ENCODE measurements at places on chromosomes 3 and 15.
A peak's percentile ranks its signal among the peaks of the same experiment; 100 is the strongest.

GRCh38 chr15:62253294-62253693 is 88.2 kb upstream of the C2CD4B start:
- no peak for DNase-seq

- no peak for DNase-seq
These were observed 129.2 kb downstream of the NUP210 start for GRCh38 chr3:13290941-13291340.

GRCh38 chr15:51281368-51281967 is 56.9 kb downstream of the CYP19A1 start:
- DNase-seq = peak; percentile 72

DNA sequence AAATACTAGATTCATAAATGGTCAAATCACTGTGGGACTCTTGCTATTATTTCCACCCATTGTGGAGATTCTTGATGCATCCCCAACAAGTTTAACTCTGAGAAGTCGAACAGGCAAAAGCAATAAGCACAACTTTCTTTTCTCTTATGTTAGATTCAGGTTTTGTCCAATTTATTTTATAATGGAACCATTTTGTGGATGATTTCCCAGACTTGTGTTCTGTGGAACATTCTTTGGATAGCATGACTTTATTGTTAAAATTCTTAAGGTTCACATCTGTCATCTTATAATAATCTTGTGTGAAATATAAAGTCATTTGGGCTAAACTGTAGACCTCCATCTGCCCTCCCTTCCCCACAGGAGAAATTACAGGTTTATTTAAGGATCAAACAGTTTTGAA is 213.7 kb downstream of the LPP start:
- DNase-seq = no peak

- no peak for DNase-seq
These were observed 6.1 kb upstream of the CHST14 start for GRCh38 chr15:40464595-40465185.

- DNase-seq = no peak
These were observed 116.6 kb downstream of the TOP2B start for GRCh38 chr3:25547943-25548674.

DNA sequence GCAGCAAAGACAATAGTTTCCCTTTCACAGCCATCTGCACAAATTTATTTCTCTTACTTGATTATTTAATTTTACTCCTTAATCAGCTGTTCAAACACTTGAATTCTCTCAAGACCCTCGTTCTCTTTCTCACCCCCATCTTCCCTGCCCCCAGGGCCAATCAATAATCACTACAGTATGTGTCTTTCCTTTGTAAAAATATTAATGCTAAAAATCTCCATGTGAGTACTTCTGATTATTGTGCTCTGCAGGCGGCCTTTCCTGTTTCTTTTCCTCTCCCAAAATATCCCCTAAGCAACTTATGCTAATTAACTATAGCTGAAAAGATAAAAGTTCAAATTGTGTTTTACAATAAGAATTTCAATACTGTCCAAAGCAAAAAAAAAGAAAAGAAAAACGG is 617.0 kb upstream of the CBLB start:
- no peak for DNase-seq

- no peak for DNase-seq
These were observed 18.7 kb downstream of the NR2F2 start for GRCh38 chr15:96349034-96349856.

DNA sequence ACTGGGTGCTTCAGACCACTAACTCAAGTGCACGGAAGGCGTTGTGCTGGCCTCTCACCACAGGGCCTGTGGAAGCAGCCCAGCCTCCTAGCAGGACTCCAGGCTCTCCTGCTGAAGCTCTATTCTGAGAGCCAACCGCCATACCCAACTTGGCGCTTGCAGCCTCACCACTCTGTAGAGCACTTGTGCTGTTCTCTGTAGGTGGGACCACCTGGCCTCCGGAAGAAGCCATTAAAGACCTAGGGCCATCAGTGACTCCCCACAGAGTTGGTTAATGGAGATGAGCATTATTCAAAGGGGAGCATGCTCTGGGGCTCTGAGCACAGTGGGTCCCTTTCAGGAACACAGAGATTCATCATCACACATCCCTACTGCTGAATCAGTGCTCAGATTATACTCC is 50.9 kb downstream of the C3orf85 start:
- no peak for DNase-seq

- DNase-seq = no peak
These were observed 14.6 kb upstream of the TMEM40 start for GRCh38 chr3:12773710-12774086.

DNA sequence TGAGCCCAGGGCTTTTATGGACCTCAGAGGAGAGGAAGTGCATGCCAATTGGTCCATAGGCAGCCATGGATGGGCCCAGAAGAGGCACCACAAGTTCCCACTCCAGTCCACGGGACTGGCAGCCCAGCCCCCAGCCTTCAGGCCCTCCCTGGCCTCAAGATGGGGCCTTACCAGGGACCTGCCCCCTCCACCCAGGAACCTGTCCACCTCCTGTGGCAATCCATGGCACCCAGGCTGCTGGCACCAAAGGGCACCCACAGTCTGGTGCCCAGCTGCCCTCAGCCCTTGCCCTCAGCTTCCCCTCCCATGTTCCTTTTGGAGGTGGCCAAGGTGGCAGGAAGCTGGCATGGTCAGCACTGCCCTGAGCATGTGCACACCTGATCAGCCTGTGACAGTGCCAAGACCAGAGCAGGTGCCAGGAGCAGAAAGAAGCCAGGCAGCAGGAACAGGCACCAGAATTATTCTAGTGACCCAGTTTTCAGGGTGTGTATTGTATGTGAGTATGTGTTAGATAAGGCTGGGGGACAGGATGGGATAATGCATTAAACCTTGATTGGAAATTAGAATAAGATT is 415.0 kb downstream of the NTRK3 start:
- DNase-seq = no peak

- DNase-seq = peak; percentile 58
These were observed 55.6 kb downstream of the CCR3 start for GRCh38 chr3:46297658-46298423.

- no peak for DNase-seq
These were observed 41.4 kb upstream of the EIF3J start for GRCh38 chr15:44495562-44495961.

GRCh38 chr3:175149675-175150074 is 290.5 kb downstream of the NAALADL2 start:
- no peak for DNase-seq

DNA sequence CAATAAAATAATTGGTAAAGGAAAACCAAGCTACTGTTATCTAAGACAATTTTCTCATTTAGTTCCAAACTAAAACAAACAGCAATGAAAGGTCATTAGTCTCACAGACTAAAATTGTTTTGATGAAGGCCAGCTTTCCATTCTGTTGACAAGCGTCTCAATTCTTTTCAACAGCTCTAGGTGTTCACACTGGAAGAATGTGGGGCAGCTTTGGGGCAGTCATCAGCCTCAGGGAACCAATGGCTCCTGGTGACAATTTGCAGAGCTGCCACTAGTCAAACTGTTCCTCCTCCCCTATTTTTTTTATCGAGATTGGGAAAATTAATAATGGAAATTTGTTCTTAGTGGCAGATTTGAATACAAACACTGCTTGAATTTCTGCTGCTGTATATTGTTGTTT is 104.2 kb downstream of the MEIS2 start:
- DNase-seq = no peak

- DNase-seq = no peak
These were observed 365.7 kb upstream of the ICE2 start for GRCh38 chr15:60844511-60845174.

DNA sequence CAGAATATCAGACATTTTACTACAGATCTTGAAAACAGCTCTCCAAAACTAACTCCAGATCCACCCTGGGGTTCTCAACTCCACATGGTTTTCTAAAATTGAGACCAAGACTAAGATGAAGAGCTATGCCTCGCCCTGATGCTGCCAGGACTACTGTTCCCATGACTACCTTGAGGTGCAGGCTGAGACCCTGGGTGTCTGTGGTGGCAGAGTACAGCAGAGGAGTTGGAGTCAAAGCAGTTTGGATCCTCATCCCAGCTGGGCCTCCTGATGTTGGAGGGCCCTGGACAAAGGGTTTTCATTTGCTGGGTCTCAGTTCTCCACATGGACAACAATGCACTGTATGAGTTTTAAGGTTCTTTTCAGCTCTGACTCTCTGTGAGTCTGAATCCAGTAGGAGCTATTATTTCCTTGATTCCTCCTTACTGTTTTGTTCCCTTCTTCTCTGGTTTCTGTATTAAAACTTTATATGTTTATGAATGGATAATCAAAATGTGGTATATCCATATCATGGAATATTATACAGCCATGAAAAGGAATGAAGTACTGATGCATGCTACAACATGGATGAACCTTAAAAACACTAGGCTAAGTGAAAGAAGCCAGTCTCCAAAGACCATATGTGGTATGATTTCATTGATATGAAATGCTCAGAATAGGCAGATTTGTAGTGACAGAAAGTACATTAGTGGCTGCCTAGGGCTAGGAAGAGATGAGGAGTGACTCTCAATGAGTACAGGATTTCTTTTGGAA is 93.0 kb downstream of the CPN2 start:
- DNase-seq = no peak

DNA sequence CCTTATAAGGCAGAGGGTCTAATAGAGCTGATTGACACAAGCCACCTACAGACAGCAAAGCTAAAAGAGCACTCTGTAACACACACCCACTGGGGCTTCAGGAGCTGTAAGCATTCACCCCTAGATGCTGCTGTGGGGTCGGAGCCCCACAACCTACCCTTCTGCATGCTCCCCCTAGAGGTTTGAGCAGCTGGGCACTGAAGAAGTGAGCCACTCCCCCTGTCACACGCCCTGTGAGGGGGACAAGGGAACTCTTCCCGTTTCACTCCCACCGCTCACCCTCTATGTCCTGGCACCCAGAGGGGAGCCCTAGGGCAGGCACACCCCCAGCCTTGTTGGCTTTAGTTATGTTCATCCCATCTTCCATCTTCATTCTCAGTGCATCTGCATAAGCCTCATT is 9.4 kb upstream of the CSTA start:
- no peak for DNase-seq

DNA sequence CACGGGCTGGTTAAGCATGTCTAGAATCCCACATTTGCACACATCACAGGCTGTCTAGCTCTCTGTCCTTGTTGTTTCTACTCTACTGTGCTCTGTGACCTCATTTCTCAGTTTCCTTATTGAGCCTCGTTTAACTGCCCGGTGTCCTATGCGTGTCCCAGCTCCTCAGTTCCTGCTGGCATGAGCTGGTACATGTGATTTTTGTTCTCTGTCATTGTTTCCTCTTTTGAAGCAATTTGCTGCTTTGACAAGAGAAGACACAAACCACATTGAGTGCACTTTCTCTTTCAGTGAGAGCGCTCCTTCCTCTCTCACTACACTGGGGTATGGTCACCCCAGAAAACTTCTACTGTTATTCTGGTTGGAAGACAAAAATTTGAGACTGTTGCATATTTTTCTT is 563.5 kb downstream of the PDCD6IP start:
- DNase-seq = peak; percentile 95

DNA sequence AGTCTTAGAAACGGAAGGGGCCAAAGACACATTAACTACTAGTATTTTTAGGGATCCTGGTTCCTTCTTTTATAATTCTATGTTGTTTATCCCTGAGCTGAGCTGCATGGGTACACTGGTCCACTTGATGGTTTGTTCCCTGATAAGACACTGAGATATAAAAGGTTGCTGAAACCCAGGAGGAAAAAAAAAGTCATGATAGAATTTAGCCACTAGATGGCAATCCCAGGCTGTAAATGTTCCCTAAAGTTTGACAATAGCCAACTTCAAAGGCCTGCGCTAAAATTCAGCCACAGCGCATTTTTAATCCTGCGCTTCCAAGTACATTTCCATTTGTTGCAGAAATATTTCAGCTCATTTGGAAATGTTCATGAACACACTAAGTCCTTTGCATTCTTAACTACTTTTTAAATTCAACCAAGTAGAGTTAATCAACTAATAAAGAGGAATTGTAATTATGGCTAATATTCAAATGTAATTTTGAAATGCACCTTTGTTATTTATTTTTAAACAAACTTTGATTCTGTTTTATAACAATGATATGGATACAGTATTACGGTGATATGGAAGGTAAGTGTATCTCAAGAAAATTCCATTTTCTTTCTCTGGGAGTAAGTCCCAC is 249.3 kb upstream of the FEZF2 start:
- DNase-seq = peak; percentile 20

DNA sequence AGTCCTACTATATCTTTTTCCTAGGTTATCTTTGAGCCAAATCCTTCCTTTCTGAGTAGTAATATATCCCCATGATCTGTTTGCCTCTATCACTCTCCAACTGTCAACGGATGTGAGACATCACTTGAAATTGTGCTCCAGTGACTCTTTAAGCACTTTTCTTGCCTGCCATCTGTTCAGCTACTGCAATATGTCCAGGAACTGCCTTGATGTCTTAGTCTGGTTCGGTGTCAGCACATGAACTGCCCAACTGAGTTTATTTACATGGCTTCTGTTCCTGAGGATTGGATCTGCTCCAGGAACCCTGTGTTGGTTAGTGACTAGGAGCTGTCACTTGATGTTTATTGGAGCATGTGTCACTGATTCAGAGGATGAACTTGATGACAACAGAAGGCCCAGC is 116.5 kb downstream of the SLC9A9 start:
- DNase-seq = no peak

- no peak for DNase-seq
These were observed 266.6 kb downstream of the CGGBP1 start for GRCh38 chr3:87792198-87792533.

GRCh38 chr3:30704931-30705890 is 98.8 kb downstream of the TGFBR2 start:
- DNase-seq = no peak

GRCh38 chr3:55718521-55718921 is 231.4 kb upstream of the WNT5A start:
- peak; percentile 26 for DNase-seq

GRCh38 chr15:66619152-66619903 is 53.5 kb upstream of the LCTL start:
- peak; percentile 80 for DNase-seq

GRCh38 chr3:122797291-122797690 is 2.4 kb downstream of the SLC49A4 start:
- DNase-seq = peak; percentile 12

GRCh38 chr3:129596194-129597086 is 10.0 kb downstream of the PLXND1 start:
- DNase-seq = peak; percentile 53

Measured in suppressor macrophage treated with lipopolysaccharide for 1 hour (primary cell).